NCI-H774 (cell line): ENCODE measurements at places on chromosomes 13 and 19.

- DNase-seq = no peak
These were observed 2.6 kb downstream of the UBXN6 start for GRCh38 chr19:4454747-4455718.

- no peak for DNase-seq
These were observed 104.7 kb downstream of the RGCC start for GRCh38 chr13:41562083-41562482.

- no peak for DNase-seq
These were observed 47.7 kb upstream of the USPL1 start for GRCh38 chr13:30569901-30570576.

GRCh38 chr13:85806553-85807175 lies 7.4 kb upstream of the SLITRK6 start:
- no peak for DNase-seq

DNA sequence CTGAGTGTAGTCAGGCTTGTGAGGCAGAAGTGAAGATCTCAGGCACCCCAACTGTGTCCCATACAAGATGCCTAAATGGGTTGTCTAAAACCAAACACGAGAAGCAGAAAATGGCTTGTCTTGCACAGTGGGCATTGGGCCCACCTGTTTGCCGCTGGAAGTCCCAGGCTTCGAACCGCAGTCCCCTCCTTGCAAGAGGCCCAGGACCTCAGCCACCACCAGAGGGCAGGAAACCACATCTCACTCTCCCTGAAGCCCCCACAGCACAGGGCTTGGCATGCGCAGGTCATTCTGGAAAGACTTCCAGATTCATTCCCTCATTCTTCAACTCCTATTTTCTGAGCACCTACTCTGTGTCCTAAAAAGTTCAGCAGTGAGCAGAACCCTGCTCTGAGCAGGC lies 973.7 kb downstream of the UQCRFS1 start:
- DNase-seq = no peak

- no peak for DNase-seq
These were observed 2.8 kb upstream of the SLC27A5 start for GRCh38 chr19:58514564-58515022.

DNA sequence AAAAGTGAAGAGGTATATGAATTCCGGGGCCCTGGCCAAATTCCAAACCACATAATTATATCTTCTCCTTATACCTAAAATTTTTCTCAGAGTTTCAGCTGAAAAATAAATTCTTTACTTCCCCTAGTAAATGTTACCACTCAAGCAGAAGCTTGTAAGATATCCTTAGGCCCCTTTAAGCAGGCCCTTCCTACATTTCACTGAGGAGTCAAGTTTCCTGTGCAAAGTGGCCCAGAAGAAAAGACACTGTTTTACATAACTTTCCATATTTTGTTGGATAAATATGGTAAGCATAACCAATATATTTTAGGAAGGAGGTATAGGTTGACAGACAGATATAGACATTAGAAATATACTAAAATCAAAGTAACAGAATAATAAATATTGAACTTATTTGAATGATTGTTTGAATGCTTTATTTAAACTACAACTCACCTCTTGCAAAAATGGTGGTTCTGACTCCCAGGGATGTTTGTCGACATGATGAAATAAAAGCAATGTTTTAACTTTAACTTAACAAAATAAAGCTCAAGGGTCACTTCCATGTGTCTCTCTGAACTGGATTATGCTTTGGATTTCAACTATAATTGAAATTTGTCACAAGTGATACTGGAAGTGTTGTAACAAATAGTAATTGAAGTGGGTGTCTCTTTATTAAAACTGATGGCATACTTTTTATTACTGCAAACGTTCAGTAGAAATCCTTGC lies 141.2 kb downstream of the SPRY2 start:
- no peak for DNase-seq

DNA sequence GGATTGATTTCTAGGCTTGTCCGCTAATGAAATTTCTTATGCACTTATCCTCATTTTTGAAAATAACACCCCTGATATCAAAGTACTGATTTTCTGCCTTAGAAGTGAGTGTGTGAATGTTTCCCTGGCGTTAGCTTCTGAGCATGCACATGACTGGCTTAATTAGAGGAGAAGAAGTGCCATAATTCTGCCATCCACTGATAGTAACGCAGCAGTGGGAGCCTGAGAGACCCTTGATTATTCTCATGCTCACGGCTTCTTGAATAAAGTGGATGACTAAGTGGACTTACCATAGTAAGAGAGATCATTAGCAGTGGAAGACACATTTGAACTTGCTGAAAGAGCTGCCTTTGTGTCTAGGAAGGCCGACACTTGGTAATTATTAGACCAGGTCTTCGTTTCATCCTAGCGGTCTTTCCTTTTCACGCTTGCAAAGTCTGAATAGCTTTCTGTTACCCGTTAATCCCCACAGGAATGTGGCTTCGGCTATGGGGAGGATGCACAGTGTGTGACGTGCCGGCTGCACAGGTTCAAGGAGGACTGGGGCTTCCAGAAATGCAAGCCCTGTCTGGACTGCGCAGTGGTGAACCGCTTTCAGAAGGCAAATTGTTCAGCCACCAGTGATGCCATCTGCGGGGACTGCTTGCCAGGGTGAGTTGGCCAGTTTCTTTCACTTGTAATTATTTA lies 45.3 kb downstream of the TNFRSF19 start:
- DNase-seq = no peak

GRCh38 chr13:21987793-21988192 lies 316.9 kb downstream of the FGF9 start:
- DNase-seq = no peak

DNA sequence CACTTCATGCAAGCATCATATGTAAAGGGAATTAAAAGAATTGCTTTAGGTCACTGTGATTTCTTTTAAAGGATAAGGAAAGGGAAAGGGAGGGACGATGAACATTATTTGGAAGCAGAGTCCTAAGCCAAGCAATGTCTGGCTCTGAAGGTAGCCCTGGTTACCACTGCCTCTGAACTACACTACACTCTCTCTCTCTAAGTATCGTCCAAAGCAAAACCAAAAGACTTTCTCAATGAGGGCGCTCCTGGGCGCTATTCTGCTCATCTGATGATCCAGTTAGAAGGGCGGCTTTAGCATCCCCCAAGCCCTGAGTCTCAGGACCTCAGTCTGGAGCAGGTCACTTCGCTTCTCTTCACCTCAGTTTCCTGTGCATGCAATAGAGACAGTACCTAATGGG lies 26.2 kb downstream of the FOXO1 start:
- DNase-seq = no peak

DNA sequence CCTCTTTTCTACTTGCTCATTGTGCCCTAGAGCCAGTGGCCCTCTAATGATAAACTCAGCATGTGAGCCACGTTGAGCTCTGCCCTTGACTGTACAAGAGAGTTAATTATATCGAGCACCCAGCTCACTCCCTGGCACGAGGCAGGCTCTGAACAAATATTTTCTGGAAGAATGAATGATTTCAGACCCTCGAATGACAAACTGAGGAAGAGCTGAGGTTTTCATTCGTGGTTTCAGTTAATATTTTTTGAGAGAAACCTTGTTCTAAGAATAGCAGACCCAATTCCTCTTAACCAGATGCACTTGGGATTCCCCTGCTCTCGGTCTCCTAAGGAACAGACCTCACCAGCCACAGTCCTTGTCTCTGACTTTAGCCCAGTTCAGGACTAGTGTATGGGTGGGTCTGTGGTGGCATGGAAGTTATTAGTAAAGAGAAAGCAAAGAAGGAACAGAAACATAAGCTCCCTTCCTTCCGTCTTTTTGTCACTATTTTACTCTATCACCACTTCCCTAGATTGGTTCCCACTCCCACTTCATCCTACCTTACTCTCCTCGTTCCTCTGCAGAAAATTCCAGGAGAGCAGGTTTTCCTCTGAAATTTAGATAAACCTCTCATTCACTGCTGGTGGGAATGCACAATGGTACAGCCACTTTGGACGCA lies 22.1 kb upstream of the WDFY2 start:
- DNase-seq = no peak
